Glutamatergic neuron (in vitro differentiated cells): ENCODE measurements at places on chromosomes 4 and X. TPM values are rescaled to one million over a fixed set of nuclear protein-coding genes. Genes with fewer than 3 reads are reported as not detected.

The FGF16 gene
- total RNA-seq = not detected

DNA sequence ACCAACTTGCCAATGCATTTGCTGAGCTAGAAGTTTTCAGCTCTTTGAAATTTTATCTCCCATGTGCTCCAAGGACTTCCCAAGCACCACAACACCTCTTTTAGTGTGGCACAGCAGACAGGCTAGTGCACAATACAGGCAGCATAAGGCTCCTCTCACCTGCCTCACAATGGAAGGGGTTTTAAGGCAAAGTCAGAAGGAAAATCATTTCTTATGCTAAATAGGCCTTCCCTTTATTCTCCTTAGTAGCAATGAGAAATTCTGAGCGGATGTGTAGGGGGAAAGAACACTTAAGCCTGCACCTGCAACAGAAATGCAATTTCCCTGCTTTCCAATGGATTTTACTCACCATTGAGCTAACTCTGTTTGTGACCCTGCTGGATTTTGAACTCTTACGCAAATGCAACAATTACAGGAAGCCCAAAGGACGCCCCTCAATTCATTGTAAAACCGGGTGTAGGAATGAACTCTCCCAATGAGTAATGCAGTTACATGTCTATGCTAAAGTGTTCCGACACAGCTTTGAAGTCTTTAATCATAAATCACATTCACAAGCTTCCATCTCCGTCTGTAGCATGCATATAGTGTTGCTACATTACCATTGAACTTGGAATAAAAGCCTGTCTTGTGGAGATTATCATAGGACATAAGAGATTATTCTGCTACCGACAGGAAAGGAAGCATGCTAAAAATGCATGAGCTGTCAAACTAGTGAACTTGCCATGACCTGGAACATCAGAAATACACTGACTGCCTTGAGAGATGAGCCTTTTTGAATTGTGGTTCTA is 1084.9 kb downstream of the RPA4 start:
- no peak for DNase-seq

DNA sequence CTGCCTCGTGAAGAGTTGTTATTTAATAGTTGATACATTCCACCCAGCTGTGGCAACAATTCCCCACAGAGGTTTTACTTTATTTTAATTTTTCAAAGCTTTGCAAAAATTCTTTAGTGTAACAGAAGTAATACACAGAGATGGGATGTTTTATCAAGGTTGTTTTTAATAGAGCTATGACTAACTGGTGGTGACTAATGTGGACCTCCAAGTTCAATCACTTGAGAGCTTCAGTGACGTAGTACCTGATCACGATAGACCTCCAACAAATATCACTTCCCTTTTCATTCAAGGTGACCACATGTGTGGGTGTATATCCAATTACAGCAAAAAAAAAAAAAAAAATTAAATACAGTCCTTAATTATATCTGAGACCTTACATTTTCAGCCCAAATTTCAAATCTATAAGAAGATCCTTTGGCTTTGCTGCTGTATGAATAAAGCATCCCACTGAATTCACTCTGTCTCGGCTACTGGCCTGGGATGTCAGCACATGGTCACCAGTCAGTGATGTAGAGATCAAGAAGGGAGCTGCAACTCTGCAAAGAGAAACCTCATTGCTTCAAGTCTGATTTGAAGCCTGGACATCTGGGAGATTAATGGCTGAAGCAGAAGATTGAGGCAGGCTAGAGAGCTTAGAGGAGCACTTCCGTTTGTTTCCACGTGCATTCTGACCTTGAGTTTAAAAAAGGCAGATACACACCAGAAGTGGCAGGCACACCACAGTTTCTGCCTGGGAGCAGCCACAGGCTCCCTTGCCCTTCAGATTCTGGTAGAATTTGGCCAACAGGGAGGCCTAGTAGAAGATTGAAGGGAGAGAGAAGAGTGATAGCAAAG is 345.9 kb upstream of the NOCT start:
- DNase-seq = no peak

GRCh38 chr4:139282065-139282720 is 2.2 kb upstream of the MGARP start:
- no peak for DNase-seq

- DNase-seq = no peak
These were observed 155.9 kb downstream of the EVC2 start for GRCh38 chr4:5552451-5552850.

The NKRF gene
- total RNA-seq = 6.8 TPM
